Progenitor cell of endocrine pancreas (in vitro differentiated cells): ENCODE measurements at places on chromosomes 5 and 9.

- no peak for DNase-seq
Measured at GRCh38 chr5:163024936-163025335, 412.5 kb upstream of the CCNG1 start.

DNA sequence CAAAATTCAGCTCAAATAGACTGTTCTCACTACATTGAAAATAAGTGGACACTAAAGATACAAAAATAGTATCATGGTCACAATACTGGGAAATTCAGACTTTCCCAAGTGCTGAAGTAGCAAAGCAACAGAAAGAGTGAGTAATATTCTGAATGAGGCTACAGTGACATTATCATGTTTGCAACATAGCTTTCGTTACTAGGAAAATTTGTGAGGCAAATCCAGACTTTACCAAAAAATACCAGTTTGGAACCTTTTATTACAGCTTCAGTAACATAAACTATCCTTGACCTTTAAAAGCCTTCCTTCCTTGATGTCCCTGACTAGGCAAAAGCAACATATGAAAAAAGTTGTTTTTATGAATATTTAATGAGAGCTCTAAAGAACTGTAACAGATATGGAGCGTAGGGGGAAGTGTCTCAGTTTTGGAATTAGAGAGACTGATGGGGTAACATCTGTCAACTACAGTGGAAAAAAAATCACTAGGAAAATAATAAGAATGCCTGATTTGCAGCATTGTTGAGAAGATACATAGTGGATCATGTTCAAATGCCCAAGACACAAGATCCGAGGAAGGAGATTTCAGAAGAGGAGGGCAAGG is 312.9 kb downstream of the ADGRV1 start:
- no peak for DNase-seq

- DNase-seq = no peak
Measured at GRCh38 chr5:173781816-173782670, 106.1 kb upstream of the CPEB4 start.

GRCh38 chr9:121194730-121195129 is 6.9 kb downstream of the RAB14 start:
- no peak for DNase-seq

DNA sequence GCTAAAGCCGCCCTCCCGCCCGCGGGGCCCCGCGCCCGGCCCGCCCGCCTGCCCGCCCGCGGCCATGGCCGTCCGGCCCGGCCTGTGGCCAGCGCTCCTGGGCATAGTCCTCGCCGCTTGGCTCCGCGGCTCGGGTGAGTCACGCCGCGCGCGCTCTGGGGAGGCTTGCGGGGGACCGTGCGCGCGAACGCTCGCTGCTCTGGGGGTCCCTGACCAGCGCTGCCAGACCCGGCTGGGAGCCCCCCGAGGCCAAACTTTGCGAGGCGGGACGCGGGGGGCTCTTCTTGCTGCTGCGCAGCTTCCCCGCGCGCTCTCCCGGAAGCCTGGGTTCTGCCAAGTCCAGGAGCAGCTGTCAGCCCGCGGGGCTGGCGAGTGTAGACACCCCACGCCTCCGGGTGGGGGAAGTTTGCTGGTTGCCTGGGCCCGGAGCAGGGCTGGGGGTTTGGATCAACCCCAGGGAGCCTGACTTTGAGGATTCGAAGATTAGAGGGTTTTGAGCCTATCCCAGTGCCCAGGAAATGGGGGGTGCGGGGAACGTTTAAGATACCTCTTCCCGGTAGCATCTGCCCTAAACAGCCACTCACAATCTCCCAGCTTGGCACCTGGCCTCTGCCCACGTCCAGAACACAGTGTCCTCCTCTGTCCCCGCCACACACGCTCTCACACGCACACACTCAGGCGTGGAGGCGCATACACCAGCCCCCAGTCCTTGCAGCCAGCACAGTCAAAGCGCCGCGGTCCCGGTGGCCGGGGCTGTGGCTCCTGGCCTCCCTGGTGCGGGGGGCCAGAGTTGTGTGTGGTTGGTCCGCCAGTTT is 535 bp downstream of the UNC5A start:
- no peak for DNase-seq

GRCh38 chr9:114588210-114588609 is 641 bp downstream of the ATP6V1G1 start:
- no peak for DNase-seq

DNA sequence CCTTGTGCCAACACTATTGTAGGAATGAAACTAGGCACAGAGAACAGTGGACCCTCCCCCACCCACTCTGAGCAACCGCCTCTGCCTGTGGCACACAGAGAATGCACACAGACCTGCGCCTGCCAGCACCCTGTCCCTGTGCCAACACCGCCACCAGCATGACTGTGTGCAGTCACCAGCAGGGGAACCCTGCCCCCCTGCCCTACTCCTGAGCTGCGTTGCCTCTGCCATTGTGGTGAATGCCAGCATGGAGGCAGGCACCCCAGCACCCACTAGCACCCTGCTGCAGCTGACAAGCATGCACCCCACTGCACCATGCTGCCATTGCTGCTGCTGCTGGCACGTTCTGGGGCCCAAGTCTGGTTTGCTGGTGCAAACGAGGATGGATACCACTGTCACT is 94.4 kb upstream of the PRLR start:
- no peak for DNase-seq

GRCh38 chr9:133778336-133779013 is 40.3 kb upstream of the SARDH start:
- no peak for DNase-seq

DNA sequence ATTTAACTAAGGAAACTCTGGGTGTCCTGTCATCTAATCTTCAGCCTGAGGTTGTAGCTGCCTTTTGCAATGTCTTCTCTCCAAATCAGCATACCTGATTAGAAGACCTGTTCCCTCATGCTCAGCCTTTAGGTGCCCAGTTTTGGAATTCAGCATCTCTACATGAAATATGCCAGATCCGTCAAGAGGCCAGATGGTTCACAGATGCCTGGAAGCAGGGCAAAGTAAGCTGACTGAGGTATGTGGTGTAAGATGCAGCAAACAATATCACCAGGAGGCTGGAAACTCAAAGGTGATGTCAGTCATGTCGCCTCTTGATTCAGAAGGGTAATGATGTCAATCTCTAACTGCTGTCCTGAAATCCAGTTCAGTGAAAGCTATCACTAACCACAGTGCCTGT is 324.4 kb downstream of the PRELID2 start:
- no peak for DNase-seq

DNA sequence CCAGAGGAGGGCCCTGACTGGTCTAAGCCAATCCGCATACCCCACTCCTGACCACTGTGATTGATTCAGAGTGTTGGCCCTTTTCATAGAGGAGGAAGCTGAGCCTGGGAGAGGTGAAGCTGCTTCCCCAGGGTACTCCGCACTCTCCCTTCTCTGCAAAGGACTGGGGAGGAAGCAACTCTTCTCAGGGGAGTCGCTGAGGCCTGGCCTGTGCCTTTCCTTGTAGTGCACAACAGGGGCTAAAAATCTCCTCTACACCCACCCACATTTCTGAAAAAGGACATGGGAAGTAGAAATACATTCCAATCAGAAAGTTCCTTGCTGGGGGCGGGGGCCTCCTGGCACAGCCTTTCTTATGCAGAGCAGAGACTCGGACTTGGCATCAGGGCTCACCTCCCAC is 22.2 kb downstream of the AK8 start:
- no peak for DNase-seq

GRCh38 chr5:179613460-179614071 is 9.9 kb downstream of the HNRNPH1 start:
- no peak for DNase-seq

DNA sequence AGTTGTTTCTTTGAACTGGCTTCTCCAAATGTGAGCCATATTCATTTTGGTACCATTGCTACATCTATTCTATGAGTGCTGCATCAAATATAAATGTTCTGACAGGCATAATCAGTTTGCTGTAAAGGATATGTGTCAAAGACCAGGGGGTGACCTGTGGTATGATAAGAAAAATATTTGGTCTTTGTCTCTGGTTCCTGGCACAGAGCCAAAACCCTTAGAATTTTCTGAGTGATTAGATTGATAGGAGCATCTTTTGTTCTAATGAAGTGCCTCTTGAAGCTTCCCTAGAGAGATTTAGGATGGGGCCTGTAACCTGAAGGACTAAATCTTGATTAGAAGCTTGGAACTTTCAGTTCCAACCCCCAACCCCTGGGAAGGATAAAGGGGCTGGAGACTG is 256.3 kb downstream of the NNT start:
- no peak for DNase-seq

- no peak for DNase-seq
Measured at GRCh38 chr9:19102181-19102630, 498 bp downstream of the HAUS6 start.

GRCh38 chr5:57665146-57665936 is 182.7 kb upstream of the ACTBL2 start:
- no peak for DNase-seq

- DNase-seq = no peak
Measured at GRCh38 chr9:22838266-22838665, 391.6 kb downstream of the DMRTA1 start.

DNA sequence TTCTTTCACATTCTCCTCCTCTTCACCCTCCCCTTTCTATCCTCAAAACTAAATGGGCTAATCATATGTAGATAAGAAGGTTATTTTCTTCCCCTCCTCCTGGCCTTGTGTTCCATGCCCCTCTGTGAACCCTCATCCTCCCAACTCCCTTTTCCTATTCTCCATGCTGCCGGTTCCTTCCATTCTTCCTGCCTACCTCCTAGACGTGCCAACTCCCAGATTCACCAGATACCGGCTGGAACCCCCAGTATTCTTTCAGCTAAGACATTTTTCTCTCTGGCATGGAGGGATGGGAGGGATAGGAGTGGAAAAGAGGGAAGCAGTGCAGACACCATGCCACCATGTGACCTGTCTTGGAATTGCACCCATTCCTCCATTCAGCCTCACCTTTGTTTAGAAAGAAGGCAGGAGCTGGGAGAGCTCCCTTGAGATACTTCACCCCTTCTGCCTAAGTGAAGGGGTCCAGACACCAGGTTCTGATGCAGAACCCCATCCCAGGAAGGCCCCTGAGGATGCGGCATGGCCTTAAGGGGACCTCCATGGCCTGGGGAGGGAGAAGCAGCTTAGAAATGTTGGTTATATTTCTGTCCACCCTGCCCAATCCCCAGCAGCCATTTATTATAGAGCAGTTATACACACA is 4.8 kb downstream of the DNAJB5 start:
- DNase-seq = no peak

- no peak for DNase-seq
Measured at GRCh38 chr9:95062596-95063065, 254.9 kb downstream of the FANCC start.

GRCh38 chr9:21782205-21782604 is 20.2 kb upstream of the MTAP start:
- DNase-seq = no peak

DNA sequence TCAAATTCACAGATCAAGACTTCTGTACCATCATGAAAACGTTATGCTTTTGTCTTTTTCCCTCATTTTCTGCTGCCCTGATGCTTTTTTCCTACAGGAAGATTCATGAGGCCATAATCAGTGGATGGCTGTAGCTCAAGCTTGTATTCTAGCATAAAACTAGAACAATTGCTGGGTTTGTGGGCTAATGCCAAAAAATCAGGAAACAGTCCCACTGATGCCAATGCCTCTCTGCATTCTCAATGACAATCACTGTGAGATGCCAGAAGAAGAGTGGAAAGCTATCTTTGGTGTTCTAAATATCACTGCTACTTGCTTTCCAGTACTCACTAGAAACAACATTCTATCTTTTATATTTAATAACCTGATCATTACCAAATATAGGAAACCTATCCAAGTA is 33.3 kb upstream of the FAM170A start:
- no peak for DNase-seq

- DNase-seq = no peak
Measured at GRCh38 chr9:71121275-71122021, at the start of gene TRPM3. TRPM3 (minus strand) TSS chr9:71121621; CDS start chr9:71121354, 267 bp downstream.

DNA sequence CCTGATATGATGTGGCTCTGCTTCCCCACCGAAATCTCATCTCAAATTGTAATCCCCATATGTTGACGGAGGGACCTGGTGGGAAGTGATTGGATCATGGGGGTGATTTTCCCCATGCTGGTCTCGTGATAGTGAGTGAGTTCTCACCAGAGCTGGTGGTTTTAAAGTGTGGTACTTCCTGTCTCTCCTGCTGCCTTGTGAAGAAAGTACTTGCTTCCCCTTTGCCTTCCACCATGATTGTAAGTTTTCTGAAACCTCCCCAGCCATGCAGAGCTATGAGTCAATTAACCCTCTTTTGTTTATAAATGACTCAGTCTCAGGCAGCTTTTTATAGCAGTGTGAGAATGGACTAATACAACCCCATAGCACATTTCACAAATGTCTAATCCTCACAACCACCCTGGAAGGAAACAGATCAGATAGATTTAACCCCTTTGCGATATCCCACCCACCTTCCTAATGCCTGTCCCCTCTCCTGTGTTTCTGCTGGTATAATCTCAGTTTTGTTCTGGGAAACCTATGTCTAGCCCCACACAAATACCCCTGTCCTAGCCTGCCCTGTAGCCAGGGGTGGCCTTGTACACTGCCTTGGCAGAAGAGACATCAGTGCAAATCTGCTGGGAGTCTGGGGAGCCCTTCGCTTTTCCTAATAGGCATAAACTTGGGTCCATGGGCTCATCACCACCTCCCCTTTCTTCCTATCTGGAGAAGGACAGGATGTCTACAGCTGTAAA is 157.0 kb upstream of the RAI14 start:
- no peak for DNase-seq

- DNase-seq = no peak
Measured at GRCh38 chr5:43192558-43193180, 644 bp downstream of the NIM1K start.

GRCh38 chr5:133700251-133700650 is 87.9 kb upstream of the FSTL4 start:
- no peak for DNase-seq

DNA sequence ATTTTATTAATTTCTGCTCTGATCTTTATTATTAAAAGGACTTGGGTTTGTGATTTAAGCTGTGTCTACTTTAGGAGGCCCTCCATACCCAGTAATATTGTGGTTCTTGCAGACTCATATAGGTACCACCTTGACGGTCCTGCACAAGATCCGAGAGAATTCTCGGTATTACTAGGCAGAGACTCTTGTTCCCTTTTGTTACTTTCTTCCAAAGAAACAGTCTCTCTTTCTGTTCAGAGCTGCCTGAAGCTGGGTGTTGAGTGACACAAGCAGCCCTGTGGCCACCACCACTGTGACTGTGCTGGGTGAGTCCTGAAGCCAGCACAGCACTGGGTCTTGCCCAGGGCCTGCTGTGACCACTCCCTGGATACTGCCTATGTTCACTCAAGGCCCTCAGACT is 666.6 kb downstream of the SEMA5A start:
- no peak for DNase-seq

- no peak for DNase-seq
Measured at GRCh38 chr5:112784726-112785125, 47.0 kb downstream of the APC start.

DNA sequence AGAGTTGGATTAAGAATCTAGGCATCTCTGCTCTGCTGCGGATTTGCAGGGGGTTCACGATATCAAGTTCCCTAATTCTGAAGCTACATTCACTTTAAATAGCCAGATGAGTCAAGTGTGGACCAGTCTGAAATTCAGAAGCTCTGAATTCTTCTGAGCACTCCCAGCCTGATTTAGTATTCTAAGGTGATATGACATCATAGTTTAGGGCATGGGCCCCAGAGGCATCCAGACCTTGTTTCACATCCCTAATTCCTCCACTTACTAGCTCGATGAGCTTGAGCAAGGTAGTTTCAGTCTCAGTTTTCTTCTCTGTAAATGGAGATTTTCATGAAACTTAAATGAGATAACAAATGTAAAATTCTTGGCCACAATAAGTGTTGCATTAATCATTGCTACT is 65.2 kb downstream of the TMEM167A start:
- no peak for DNase-seq
